ENCODE measurements at places on chromosomes 1 and 21.

DNA sequence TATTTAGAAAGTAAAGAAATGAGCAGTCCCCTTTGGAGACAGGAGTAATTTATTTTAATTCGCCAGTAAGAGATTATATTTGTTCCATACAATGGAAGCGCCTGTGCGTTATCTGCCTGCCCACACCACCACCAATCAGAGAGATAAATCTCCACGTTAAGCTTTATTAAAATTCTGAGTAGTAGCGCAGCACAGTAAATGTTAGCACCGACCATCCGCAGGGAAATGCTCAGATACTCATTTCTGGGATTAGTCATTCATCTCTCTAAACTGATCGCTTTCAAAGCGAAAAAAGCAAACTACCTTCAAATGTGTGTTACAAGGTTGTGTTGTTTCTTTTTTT lies 1.2 kb downstream of the ETS2 start:
- peak; percentile 45 for DNase-seq

DNA sequence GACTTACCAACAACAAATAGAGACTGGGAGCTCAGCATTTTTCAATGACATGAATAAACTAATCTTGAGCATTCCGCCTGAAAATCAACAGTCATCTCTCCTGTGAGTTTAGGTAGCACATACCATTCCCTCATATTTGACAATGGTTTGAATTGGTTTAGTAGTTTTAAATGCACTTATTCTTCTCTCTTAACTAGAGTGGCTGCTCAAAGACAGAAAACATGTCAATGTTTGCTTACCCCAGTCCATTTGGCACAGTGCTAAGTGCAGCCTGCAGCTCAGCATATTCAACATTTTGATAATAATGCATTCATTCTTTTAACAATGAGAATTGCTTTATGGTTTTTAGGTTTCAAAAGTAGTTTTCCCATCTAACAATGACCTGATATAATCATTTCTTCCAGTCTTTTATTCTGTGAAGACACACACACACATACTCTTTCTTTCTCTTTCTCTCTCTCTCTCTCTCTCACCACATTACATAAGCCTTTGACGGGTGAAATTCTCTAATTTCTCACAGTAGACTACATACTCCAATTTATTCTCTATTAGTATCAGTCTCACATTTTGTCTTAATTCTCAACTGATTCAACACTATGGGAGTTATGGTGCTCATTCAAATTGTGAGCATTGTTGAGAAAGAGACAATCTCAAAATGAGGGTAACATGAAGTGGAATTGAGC lies 432.3 kb downstream of the LRRIQ3 start:
- DNase-seq = no peak

- no peak for DNase-seq
Measured at GRCh38 chr1:46607345-46608130, 3.5 kb upstream of the MKNK1 start.

GRCh38 chr1:18661404-18662285 lies 31.0 kb downstream of the PAX7 start:
- no peak for DNase-seq

- DNase-seq = no peak
Measured at GRCh38 chr1:165050246-165050645, 306.3 kb downstream of the LMX1A start.

- peak; percentile 17 for DNase-seq
Measured at GRCh38 chr1:225712391-225712790, 59.5 kb upstream of the ENAH start.

Data from choroid plexus epithelial cell (primary cell).